ENCODE measurements at places on chromosomes 11 and 22.

- no peak for DNase-seq
These were observed 2.6 kb upstream of the ATP5MGL start for GRCh38 chr22:42642806-42643633.

- DNase-seq, result no peak
These were observed 95.0 kb upstream of the CD44 start for GRCh38 chr11:35043936-35044335.

- DNase-seq, result no peak
These were observed 29.0 kb upstream of the NAP1L4 start for GRCh38 chr11:3021125-3021524.

DNA sequence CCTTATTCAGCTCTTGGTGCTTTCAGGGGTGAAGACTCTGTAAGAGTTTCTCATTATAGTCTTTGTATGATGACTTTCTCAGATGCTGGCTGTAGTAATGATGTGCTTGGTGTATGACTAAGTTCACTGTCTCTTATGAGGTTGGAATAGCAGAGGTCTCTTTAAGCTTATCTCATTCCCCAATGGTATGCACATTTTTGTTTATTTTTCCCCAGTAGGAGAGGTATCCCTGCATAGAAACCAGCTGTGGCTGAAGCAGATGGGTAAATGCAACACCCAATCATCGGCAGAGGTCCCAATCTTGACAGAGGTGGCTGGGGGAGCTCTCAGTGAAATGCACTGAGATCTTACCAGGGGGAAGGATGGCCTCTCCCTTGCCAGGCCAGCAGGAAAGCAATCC, 34.6 kb downstream of the BBOX1 start:
- DNase-seq, result no peak

DNA sequence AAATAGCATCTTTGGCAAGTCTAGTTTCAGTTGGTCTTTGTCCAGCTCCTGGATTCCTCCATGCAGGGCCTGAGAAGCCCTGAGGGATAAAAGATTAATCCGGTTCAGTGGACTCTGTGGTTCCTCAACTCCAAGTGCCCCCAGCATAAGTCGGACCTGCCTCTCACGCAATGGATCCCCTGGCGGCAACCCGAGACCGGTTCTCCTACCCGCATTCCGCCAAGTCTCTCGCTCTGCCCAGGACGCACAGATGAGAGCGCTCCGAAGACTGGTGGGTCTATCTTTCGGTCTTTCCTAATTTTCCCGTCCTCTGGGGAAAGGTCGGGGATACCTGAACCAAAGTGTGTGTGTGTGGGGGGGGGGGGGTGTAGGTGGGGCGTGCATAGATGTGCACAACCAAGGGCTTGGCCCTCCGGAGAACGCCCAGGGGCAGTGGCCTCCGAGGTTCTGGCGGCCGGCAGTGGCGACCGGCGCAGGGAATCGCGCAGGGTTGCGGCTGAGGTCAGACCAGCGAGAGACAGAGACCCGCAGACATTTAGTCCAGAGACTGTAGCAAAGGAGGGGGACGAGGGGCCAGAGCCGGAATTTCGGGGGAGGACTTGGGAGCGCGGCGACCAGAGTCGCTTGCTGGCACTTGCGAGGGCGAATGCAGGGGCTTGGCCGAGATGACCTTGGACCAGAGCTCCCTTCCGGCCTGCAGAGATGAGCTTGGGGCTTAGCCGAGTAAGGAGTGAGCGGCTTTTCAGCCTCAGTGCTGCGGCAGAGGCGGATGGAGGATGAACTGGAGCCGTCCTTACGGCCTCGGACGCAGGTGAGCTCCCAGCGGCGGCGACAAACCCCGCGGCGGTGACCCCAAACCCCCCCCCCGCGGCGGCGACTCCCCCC, 712 bp upstream of the SLC2A11 start:
- peak; percentile 56 for DNase-seq

All from AG10803 (cell line).